ENCODE measurements at places on chromosomes 3 and 15. TPM values are rescaled to one million over a fixed set of nuclear protein-coding genes. Genes with fewer than 3 reads are reported as not detected.
A peak's percentile ranks its signal among the peaks of the same experiment; 100 is the strongest.

The CCR1 gene
- polyA plus RNA-seq: 5.2 TPM

DNA sequence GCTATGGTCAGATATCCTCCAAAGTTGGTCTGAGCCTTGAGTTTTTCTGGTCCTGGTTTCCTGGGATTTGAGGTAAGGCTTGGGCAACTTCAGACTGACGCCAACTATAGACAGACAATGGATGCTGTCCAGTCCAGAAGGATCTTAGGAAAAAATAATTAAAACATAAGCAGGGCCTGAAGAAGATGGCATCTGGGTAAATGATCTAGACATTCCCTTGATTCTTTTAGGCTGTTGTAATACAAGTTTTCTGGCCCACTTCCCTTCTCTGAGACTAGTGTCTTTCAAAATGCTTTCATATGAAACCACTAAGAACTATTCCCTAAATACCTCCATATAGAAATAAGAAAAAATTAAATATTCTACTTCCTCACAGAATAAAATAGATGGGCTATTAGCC, 47.7 kb upstream of the PLXND1 start:
- H3K27ac ChIP-seq: no peak overlapping the region
- H3K4me1 ChIP-seq: peaks cover 47% of the 10 kb centered on the region
- H3K4me3 ChIP-seq: no peak overlapping the region
- DNase-seq: no peak
- H3K27me3 ChIP-seq: no peaks in the 10 kb centered on the region

DNA sequence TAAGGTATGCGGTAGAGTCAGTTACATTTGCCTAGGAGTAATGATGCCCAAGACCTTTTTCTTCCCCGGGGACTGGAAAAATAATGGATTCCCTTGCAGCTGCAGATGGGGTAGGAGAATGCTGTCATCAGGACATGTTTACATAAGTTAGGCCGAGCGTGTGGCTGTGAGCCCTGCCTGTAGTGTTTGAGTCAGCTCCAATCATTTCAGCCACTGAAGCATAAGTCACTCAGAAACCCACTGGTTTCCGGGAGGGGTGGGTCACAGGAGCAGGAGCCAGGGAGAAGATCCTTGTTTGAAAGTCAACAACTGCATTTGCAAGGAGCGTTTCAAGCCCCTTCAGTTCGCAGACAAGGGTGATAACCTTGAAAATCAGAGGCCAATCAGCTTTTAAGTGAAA, 562.3 kb downstream of the MCTP2 start:
- no peaks in the 10 kb centered on the region for H3K4me1 ChIP-seq
- no peak overlapping the region for H3K27ac ChIP-seq
- H3K36me3 ChIP-seq: no peaks in the 10 kb centered on the region
- DNase-seq: no peak

DNA sequence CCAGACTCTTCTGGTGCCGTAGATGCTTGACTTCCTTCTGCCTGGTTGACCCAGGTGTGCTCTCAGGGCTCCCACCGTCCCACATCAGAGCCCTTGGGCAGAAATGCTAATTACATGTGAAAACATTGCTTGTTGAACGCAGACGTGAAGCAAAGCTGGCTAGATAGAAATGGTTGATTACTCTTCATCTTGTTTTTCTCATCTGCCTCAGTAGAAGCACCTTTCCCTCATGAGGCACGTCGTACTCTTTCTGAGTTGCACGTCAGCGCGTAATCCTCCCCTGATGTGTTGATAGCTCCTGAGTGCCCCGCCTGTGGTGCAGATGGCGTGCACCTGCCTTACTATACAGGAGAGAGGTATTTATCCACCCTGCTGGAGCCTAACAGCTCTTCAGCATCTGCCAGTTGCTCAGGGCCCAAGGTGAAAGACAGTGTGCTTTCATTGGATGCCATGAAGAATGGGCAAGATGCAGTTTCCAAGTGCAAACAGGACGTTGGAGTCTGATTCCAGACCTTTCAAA, 18.1 kb downstream of the MAP6D1 start:
- peaks cover 100% of the 10 kb centered on the region for H3K36me3 ChIP-seq
- H3K4me1 ChIP-seq: no peaks in the 10 kb centered on the region
- H3K27me3 ChIP-seq: no peaks in the 10 kb centered on the region
- no peak overlapping the region for H3K4me3 ChIP-seq
- H3K27ac ChIP-seq: no peak overlapping the region

GRCh38 chr3:139107424-139108252, 62.9 kb upstream of the PRR23C start:
- no peaks in the 10 kb centered on the region for H3K4me1 ChIP-seq
- H3K27ac ChIP-seq: no peak overlapping the region
- no peaks in the 10 kb centered on the region for H3K36me3 ChIP-seq
- DNase-seq: no peak
- H3K4me3 ChIP-seq: no peak overlapping the region

The B3GALNT1 gene
- polyA plus RNA-seq: 28.2 TPM

DNA sequence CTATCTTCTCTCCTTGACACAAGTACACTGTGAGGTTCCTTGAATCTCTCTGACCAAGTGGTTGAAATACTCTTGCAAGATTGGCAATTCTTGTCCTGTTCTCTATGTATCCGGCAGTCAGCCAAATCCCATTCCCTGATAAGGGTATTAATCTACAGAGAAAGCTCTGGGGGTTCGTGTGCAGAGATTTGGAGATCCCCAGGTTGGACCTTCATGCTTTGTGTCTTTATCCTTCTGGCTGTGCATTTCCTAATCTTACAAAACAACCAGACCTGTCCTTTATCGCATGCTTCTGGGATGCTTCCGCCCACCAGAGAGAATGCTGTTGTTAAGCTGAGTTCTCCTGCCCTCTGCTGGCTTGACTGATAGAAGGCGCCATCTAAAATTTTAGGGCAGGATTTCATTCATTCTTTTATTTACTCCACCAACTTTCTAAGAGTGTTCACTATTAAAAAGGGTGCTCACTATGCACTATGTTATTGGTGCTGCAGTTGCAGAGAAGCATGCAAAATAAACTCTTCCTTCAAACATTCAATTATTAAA, 8.6 kb upstream of the SST start:
- no peaks in the 10 kb centered on the region for H3K4me1 ChIP-seq
- DNase-seq: peak; percentile 22
- H3K36me3 ChIP-seq: no peaks in the 10 kb centered on the region
- H3K27ac ChIP-seq: no peak overlapping the region

DNA sequence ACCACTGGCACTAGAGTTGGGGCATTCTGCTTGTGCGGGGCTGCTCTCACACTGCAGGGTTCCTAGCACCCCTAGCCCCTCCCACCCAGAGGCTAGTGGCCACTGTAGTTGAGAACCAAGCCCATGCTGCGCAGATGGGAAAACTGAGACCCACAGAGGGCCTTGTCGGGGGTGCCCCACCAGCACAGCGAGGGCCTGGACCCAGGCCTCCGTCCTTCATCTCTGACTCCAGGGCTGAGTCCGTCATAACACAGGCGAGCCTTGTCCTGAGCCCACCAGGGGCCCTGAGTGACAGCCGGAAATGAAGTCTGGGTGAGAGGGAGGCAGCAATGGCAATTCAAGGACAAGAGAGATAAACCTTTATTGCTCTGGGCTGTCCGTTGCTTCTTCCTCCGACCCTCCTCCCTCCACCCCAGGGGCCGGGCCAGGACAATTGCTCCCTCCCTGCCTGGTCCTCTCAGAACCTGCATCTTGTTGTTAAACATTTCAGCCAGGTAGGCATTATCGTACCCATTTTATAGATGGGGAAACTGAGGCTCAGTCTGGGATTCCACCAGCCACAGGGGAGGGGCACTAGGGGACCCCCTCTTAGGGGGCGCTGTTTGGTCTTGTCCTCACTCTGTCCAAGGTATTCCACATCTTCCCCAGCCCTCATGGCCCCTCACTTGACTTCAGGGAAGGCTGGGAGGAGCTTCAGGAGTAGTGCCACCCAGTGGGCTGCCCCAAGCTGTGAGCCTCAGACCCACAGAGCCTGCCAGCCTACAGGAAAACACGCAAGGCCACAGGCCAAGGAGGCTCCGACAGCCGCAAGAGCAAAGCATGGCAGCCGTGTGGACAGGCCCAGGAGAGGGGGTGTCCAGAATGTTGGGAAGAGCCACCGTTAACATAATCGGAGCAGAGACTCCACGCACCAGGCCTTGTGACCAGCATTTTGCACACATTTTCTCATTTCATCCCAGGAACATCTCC, 4.4 kb upstream of the GRIP2 start:
- DNase-seq: no peak
- H3K4me3 ChIP-seq: no peak overlapping the region

- no peak overlapping the region for H3K4me3 ChIP-seq
- H3K4me1 ChIP-seq: no peaks in the 10 kb centered on the region
- no peaks in the 10 kb centered on the region for H3K36me3 ChIP-seq
- DNase-seq: no peak
- H3K27ac ChIP-seq: no peak overlapping the region
These were observed 31.5 kb downstream of the GASK1A start for GRCh38 chr3:43010638-43011037.

- H3K27me3 ChIP-seq: no peaks in the 10 kb centered on the region
- no peak overlapping the region for H3K27ac ChIP-seq
- no peak overlapping the region for H3K4me3 ChIP-seq
These were observed 457.7 kb upstream of the THRB start for GRCh38 chr3:24952388-24952787.

GRCh38 chr3:20564966-20565365, 379.0 kb upstream of the SGO1 start:
- no peaks in the 10 kb centered on the region for H3K27me3 ChIP-seq
- H3K27ac ChIP-seq: no peak overlapping the region
- no peak overlapping the region for H3K4me3 ChIP-seq
- H3K36me3 ChIP-seq: no peaks in the 10 kb centered on the region
- no peak for DNase-seq

GRCh38 chr15:33516563-33516962, 205.8 kb downstream of the RYR3 start:
- H3K36me3 ChIP-seq: no peaks in the 10 kb centered on the region
- no peak overlapping the region for H3K27ac ChIP-seq
- no peaks in the 10 kb centered on the region for H3K4me1 ChIP-seq

The PRRT3 gene
- polyA plus RNA-seq: 4.5 TPM

- no peaks in the 10 kb centered on the region for H3K36me3 ChIP-seq
- no peaks in the 10 kb centered on the region for H3K27me3 ChIP-seq
- no peak for DNase-seq
- no peak overlapping the region for H3K4me3 ChIP-seq
- H3K27ac ChIP-seq: no peak overlapping the region
These were observed 124.5 kb downstream of the MAGI1 start for GRCh38 chr3:65914032-65914739.

- H3K4me1 ChIP-seq: no peaks in the 10 kb centered on the region
- DNase-seq: no peak
These were observed 130.3 kb upstream of the ZPLD1 start for GRCh38 chr3:102304550-102304949.

The FBLN2 gene
- 29.8 TPM for polyA plus RNA-seq

DNA sequence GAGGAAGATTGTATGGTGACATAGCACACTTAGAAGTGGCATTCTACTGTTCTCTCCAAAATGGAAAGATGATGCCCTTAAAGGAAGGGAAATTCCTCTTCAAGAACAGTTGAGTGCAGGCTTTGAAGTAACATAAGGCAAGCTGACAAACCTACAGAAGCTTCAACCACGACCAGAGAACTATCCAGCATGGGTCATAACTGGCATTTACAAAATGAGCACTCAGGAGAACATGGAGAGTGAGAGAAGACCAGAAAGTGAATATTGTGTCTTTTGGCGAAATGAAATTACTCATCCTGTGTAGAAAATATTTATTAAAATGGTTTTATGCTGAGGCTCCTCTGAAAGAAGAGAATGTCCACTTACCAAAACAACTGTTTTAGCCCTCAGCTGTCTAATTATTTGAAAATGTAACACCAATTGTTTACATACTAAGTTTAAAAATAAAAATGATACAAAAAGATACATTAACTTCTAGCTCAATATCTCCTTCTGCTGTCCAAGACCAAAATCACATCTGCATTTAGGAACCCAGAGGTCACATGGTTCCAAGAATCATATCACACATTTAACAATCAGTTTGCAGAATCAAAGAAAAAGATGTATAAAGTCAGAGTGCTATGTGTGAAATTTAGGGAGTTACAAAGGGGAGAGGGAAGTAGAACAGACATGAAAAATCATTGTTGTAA, 216.9 kb downstream of the ATP8B4 start:
- H3K4me1 ChIP-seq: no peaks in the 10 kb centered on the region
- H3K36me3 ChIP-seq: no peaks in the 10 kb centered on the region
- no peaks in the 10 kb centered on the region for H3K27me3 ChIP-seq
- no peak for DNase-seq
- peak overlapping the region; percentile 49 for H3K27ac ChIP-seq

The CYP8B1 gene
- 0.17 TPM for polyA plus RNA-seq

The TF gene
- 4.6 TPM for polyA plus RNA-seq

DNA sequence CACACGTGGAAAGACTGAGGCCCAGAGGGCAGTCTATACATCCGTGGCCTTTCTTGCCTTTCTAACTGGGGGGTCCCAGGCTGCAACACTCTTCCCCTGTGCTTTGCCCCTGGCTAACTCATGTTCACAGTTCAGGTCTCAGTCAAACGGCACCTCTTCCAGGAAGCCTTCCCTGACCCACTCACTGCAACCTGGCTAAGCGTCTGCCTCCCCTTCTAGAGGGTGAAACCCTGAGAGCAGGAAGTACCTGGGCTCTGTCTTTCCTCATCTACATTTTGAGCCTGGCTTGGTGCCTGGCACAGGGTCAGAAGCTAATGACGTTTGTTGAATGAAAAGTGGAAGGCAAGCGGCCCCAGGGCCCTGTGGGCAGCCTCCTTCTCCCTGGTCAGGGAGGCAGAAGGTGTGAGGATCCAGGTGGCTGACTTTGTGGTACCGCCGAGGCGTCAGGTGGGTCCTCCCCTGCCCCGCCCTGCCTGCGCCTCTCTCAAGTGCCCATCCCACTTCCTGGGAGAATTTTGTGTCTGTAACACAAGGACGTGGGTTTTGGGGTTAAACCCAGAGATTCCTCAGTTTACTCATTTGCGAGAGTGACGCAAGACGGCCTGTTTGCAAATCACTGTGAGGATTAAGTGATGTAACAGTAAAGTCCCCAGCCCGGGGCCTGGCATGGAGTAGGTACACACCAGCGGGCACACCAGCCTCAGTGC, 32.1 kb downstream of the DNASE1L3 start:
- no peak for DNase-seq
- H3K4me3 ChIP-seq: no peak overlapping the region
- no peak overlapping the region for H3K27ac ChIP-seq
- no peaks in the 10 kb centered on the region for H3K36me3 ChIP-seq
- H3K4me1 ChIP-seq: peaks cover 16% of the 10 kb centered on the region
- H3K27me3 ChIP-seq: peaks cover 7% of the 10 kb centered on the region

DNA sequence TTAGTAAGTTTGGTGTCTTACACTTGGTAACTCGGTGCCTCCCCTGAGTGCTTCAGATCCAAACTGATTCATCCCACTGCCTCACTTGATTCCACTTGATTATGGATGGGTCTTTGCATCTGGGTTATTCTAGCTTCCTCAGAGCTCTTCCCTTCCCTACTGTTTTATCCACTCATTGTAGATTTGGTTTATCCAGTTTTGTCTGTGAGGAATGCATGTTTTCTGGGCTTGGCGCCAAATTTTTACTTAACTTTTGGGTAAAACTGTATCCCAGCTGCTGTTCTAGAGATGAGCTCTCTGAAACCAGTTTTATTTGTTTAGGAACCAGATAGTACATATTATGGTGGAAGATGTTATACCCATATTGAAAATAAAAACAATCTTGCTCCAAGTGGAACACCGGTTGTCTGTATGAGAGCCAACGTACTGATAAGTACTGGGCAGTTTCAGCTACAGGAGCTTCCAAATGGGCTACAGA, 20.9 kb downstream of the RAD54L2 start:
- H3K27ac ChIP-seq: no peak overlapping the region
- peaks cover 2% of the 10 kb centered on the region for H3K4me1 ChIP-seq
- no peak overlapping the region for H3K4me3 ChIP-seq
- H3K27me3 ChIP-seq: no peaks in the 10 kb centered on the region
- no peaks in the 10 kb centered on the region for H3K36me3 ChIP-seq

GRCh38 chr3:170368921-170369320, 11.4 kb downstream of the SKIL start:
- H3K4me3 ChIP-seq: no peak overlapping the region
- no peak overlapping the region for H3K27ac ChIP-seq
- no peaks in the 10 kb centered on the region for H3K36me3 ChIP-seq
- H3K4me1 ChIP-seq: peaks cover 61% of the 10 kb centered on the region
- no peak for DNase-seq

Data from left lung (tissue), 14 donors.